ENCODE measurements at places on chromosomes 2 and 18. TPM values are rescaled to one million over a fixed set of nuclear protein-coding genes. Genes with fewer than 3 reads are reported as not detected.

Gene TMEM200C
- total RNA-seq: 4.9 TPM

Gene ATG16L1
- 54.1 TPM for total RNA-seq

DNA sequence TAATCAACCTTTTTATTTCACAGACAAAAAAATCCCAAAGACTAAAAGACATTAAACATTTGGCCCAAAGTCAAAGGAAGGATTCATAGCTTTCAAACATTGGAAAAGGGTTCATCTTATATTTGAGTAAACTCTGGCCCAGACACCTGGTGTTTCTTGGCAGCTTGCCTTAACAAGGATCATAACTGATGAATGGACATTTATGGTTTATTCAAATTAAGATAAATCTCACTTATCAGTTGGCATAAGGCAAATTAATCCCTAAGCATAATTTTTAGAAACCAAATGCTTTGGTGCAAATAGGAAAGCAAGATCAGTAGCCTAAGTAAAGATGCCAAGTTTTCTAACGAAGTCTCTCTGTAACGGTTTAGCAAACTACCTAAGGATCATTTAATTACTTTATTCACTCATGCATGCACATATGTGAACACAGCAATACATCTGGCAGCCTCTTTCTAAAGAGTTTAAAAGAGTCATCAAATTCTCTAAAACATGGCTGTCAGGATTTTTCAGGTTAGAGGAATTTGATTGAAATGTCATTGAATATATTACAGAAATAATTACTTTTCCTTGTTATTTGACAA lies 323.4 kb upstream of the RBMS1 start:
- no peak for DNase-seq

DNA sequence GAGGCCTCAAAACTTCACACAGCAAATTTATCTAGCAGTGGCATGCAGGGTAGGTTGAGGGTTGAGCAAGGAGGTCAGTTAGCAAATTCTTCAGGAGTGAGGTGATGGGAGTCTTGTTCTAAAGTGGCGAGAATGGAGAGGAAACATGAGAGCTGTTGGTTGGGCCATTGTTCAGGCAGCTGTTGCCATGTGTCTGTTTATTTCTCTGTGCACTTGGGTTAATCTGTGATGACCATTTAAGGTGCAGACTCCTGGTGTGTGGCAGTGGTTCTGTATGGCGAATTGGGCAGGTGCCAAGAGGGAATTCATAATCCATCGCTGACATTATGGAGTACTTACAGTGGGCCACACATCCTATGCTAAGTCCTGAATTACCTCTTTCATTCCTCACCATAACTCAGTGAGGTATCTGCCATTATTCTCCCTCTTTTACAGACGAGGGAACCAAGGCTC lies 30.4 kb downstream of the TMEM178A start:
- peak; percentile 82 for DNase-seq

DNA sequence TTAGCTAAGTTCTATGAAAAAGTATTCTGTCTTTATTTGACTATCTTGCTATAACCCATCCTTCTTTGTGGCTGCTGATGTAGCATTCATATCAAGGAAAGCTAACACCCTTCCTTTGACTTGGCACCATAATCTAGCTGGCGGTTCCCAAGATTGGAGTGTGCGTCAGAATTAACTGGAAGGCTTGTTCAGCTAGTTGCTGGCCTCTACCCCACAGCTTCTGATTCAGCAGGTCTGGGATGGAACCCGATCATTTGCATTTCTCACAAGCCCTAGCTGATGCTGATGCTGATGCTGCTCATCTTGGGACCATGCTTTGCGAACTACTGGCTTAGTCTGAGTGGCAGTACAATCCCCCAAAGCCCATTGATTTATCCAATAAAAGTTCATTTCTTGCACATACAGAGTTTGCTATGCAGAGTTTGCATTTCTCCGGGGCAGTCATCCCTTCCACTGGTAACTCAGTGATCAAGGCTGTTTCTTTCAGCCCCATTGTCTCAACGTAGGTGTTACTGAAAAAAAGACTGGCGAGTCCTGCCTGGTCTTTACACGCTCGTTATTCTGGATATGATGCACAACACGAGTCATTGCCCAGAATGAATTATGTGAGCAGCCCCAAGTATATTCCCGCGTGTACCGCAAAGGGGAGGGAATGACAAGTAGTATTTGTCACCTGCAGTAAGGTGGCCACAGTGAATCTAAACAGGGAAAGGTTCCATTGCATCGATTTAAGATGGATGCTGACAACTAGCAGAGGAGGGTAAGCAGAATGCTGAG lies 96.5 kb downstream of the ZNF532 start:
- DNase-seq: no peak

All from kidney epithelial cell (primary cell).